Inflammatory macrophage treated with lipopolysaccharide for 1 hour (primary cell): ENCODE measurements at places on chromosomes 12 and 14.
A peak's percentile ranks its signal among the peaks of the same experiment; 100 is the strongest.

GRCh38 chr14:75223664-75224154 lies 47.3 kb upstream of the TMED10 start:
- DNase-seq, result peak; percentile 79

DNA sequence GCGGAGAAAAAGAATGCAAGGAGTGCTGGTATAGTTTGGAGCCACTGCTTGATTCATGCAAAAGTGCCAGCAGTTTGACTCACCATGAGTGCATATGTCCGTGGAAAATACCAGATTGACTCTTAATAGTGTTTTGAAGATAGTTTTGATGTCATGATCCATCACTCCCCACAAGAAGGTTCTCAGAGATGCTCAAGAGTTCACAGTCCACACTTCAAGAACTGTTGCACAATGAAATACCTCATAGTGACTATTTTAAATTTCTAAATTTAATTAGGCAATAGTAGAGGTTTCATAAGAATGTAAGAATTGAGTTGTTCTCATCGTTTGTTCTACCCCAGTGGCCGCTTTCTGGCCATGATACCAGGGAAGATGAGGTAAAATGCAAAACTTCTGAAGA lies 286.6 kb upstream of the RGS6 start:
- no peak for DNase-seq

- no peak for DNase-seq
Measured at GRCh38 chr14:94011795-94012194, 14.3 kb upstream of the OTUB2 start.

- no peak for DNase-seq
Measured at GRCh38 chr12:12474931-12475795, 87.5 kb downstream of the DUSP16 start.

GRCh38 chr14:24176599-24176998 lies 4.7 kb downstream of the REC8 start:
- no peak for DNase-seq

DNA sequence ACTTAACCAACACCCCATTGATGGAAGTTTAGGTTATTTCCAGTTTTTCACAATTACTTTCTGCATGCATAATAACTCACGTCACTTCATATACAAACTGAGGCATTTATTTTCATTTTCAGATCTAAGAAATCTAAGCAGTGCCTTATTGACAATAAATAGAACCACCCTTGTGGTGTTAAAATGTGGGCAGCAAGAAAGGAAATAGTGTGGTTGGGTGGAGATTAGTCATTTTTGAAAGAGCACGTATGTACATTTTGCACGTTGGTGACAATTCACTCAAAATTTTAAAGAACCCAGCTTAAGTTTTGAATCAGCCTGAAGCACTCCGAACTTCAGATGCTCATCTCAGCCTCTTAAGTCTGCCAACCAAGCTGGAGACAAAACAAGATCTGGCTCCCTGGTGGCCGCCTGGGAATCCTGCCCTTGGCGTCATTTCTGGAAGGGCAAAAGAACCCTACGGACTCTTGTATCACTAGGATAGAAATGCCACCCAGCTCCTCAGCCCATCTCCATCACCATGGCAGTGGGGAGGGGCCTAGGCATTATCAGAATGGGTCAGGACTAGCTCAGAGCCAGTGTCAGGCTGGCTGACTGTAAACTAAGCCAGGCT lies 89.5 kb upstream of the BCL2L14 start:
- peak; percentile 91 for DNase-seq

- DNase-seq, result no peak
Measured at GRCh38 chr14:80455031-80455430, 243.7 kb upstream of the DIO2 start.

DNA sequence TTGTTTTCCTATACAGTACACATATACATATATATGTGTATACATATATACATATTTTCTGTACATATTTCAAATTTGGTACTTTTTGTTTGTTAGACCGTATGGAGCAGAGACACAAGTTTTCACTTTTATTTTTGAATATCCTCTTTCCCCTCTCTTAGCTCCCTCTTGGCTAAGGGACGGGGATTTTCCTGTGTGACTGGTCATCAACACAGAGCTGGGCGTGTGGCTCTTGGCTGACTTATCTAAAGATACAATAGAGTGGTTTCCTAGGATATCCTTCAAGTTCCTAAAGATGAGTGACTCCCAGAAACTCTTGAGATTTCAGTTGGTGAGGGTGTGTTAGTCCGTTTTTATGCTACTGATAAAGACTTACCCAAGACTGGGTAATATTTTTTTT lies 1404.5 kb upstream of the TMEM132C start:
- no peak for DNase-seq

DNA sequence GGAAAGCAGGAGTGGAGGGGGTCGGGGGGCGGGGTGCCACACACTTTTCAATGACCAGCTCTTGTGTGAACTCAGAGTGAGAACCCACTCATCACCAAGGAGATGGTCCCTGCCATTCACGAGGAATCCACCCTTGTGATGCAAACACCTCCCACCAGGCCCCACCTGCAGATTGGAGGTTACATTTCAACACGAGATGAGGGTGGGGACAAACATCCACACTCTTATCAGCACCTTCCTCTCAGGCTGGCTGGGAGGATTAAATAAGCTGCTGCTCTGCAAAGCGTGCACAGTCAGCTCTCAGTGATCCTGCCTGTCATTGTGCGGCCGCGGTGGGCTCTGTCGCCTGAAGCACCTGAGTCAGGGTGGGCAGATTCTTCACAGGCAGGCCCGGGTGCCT lies 39.7 kb downstream of the AACS start:
- no peak for DNase-seq

DNA sequence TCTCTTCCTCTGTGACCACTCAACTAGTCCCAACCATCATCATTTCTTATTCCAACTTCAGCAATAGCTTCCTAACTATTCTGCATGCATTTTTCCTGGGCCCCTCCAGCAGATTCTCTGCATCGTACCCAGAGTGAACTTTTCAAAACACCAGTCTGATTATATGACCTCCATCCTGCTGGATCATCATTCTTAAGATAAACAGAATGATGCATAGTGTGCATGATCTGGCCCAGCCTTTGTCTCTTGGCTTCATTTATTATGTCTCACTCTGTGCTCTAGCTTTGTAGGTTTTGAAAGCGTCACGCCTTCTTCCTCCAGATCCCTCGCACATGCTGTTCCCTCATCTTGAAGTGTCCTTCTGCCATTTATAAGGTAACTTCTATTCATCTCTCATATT lies 46.3 kb upstream of the SLC38A4 start:
- DNase-seq, result no peak

DNA sequence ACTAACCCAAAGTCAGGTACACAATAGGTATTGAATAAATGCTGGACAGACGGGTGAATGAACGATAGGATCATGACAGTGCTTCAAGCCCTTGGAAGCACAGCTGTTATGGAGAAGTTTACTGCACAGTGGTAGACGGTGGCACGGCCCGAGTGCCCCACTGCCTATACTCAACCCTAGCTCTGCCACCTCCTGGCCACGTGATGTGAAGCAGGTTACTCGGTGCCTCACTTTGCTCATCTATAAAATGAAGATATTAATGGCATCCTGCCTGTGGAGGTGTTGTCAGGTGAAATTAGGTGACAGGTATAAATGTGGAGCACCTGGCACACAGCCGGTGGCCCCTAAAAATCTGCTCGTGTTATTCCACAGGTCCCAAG lies 5.8 kb downstream of the ASB2 start:
- DNase-seq, result no peak

GRCh38 chr14:60654334-60654821 lies 5.1 kb upstream of the SIX1 start:
- DNase-seq, result no peak

GRCh38 chr12:78002878-78003277 lies 172.2 kb downstream of the NAV3 start:
- DNase-seq, result no peak

GRCh38 chr14:106586098-106586704 lies 1059.8 kb downstream of the TMEM121 start:
- peak; percentile 62 for DNase-seq

DNA sequence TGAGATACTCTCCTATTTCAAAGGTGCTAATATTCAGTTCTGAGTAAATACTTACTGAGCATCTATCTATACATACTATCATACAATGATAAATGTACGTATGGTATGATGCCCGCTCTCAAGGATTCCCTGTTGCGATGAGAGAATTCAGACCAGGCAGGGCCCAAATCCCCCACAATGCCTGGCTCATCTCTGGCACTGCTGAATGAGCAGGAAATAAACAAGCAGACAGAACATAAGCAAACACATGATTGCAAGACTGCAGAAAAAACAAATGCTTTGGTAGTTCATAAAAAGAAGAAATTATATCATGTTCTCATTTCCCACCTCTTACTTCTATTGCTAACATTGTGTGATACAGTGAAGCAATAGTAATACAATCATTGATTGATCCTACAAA lies 77.2 kb upstream of the DUSP6 start:
- DNase-seq, result no peak

GRCh38 chr12:121918679-121919038 lies 267 bp downstream of the CFAP251 start:
- DNase-seq, result no peak

DNA sequence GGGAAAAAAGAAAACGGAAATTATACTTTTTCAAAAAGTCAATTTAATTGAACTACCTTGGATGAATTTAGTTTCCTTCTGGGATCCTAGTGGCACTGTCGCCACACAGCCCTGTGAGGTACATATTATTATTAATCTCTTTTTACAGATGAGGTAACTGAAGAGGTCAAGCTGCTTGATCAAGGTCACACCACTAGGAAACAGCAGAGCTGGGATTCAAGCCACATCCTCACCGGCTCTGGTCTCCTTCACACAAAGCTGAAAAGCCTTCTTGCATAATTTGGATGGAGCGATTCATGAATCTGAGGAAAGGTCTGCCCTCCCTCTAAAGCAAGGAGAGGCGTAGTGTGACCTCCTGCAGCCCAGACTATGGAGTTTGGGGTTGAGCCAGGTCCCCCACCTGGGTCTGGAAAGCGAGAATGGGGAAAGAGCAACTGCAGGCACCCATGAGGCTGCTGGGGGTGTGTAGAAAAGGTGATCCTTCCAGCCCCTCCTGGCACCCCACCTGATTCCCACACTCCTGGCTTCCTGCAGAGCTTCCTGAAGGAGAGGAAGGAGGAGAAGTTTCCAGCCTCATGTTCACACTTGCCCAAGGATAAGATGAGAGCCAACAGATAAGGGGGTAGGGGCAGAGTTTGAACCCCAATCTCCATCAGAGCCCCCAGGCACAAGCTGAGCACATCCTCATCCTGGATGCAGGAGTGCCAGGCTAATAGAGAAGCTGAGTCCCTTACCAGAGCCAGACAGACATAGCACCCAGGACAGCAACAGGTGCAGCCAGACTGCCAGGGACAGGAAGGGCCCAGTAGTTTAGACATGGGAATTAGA lies 3.9 kb upstream of the KRT79 start:
- no peak for DNase-seq

DNA sequence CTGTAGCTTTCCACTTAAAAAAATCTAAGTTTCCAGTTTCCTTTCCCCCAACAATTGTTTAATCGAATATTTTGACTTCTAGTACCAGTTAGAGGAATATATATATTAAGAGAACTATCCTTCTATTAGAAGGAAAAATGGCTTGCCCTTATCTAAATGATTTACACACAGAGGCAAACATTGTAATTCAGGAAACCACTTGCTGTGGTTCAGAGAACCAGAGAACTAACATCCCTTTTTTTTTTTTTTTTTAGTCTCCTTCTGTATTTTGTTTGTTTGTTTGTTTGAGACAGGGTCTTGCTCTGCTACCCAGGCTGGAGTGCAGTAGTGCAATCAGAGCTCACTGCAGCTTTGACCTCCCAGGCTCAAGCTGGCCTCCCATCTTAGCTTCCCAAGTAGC lies 746.6 kb downstream of the VRK1 start:
- DNase-seq, result peak; percentile 15

DNA sequence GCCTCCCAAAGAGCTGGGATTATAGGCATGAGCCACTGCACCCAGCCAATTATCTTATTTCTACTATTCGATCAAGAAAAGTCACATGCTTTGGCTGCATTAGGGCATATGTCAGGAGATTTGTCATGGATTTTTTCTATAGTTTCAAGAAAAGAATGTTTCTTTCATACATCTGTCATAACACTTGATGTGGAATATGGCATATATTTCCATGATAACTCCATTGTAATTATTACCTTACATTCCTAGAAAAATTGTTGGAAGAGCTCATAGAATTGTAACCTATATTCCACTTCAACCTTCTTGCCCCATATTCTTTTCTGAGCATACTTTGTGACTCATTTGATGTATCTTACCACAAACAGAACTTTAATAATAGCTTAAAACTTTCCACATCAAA lies 740.9 kb upstream of the FLRT2 start:
- DNase-seq, result no peak

DNA sequence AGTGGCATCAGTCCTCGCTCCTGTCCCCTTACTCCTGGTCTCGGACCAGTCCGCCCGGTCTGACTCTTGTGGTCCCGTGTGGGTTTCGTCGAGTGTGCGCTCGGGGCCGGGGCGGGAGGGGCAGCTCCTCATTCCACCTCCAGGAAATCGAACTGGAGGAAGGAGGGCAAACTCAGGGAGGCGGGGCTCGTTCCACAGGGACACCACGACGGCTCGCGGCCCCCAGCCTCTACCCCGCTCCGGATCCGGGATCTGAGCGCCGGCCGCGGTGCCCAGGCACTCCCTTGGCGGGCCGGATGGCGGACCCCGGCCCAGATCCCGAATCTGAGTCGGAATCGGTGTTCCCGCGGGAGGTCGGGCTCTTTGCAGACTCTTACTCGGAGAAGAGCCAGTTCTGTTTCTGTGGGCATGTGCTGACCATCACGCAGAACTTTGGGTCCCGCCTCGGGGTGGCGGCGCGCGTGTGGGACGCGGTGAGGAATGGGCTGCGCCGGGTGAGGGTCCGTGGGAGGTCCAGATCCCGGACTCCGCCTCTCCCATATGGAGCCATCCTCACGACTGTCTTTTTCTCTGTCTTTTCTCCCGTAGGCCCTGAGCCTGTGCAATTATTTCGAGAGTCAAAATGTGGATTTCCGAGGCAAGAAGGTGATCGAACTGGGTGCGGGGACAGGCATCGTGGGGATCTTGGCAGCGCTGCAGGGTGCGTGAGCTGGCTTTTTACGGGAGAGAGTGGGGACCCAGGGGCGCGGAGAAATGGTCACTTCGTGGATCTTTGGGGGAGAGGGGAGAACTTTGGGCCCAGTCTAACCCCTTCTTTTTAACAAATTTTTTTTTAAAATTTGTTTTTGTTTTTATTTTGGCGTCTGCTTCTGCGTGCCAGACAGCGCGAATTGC lies at the start of gene EEF1AKMT3:
Gene EEF1AKMT3, plus strand, starts transcription at position 186 of the 894 bp plus-strand sequence. Its CDS starts 111 bp downstream, at position 297.
- peak; percentile 66 for DNase-seq

GRCh38 chr12:116441292-116441691 lies 117.9 kb upstream of the MAP1LC3B2 start:
- DNase-seq, result peak; percentile 81

- no peak for DNase-seq
Measured at GRCh38 chr14:80055667-80056496, 155.4 kb downstream of the DIO2 start.

- DNase-seq, result no peak
Measured at GRCh38 chr14:105641075-105641937, 114.9 kb downstream of the TMEM121 start.

GRCh38 chr14:51248016-51248987 lies 8.3 kb downstream of the TMX1 start:
- DNase-seq, result no peak

- no peak for DNase-seq
Measured at GRCh38 chr14:24613747-24614146, 4.3 kb upstream of the GZMH start.

- DNase-seq, result no peak
Measured at GRCh38 chr12:114396153-114396868, 9.6 kb downstream of the TBX5 start.

GRCh38 chr12:45446013-45446412 lies 230.1 kb downstream of the ANO6 start:
- no peak for DNase-seq
